ENCODE measurements at places on chromosomes 5 and 9.

- no peak for DNase-seq
These were observed 52.1 kb downstream of the CTNND2 start for GRCh38 chr5:11851965-11852716.

- no peak for DNase-seq
These were observed 682.4 kb downstream of the MAT2B start for GRCh38 chr5:164187785-164188184.

DNA sequence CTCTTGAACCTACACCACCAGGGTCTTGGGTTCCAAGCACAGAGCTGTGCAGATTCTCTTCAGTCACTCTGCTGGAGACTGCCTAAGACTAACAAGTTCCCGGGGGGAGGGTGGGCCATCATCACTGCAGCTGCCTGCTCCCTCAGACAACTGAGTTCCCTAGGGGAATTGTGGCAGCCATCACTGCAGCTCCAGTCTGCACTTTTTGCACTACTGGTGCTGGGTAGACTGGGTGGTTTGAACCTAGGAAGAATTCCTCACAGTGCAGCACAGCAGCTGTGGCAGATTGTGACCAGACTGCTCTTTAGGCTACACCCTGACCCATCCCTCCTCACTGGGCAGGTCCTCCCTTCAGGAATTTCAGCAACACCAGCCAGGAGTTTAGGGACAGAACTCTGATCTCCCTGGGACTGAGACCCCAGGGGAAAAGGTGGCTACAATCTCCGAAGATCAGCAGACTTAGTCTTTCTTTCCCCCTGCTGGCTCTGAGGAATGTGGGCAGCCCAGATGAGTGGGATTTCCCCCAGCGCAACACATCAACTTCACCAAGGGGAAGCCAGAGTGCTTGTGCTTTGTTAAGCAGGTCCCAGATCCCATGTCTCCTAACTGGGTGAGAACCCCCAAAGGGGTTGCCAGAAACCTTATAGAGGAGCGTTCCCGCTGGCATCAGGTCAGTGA, 30.9 kb upstream of the RGMB start:
- no peak for DNase-seq

- DNase-seq: peak; percentile 34
These were observed at the start of gene F2RL1 for GRCh38 chr5:76818844-76819831. Gene F2RL1, plus strand, starts transcription at chr5:76819030. Its CDS starts 153 bp downstream, at chr5:76819183.

DNA sequence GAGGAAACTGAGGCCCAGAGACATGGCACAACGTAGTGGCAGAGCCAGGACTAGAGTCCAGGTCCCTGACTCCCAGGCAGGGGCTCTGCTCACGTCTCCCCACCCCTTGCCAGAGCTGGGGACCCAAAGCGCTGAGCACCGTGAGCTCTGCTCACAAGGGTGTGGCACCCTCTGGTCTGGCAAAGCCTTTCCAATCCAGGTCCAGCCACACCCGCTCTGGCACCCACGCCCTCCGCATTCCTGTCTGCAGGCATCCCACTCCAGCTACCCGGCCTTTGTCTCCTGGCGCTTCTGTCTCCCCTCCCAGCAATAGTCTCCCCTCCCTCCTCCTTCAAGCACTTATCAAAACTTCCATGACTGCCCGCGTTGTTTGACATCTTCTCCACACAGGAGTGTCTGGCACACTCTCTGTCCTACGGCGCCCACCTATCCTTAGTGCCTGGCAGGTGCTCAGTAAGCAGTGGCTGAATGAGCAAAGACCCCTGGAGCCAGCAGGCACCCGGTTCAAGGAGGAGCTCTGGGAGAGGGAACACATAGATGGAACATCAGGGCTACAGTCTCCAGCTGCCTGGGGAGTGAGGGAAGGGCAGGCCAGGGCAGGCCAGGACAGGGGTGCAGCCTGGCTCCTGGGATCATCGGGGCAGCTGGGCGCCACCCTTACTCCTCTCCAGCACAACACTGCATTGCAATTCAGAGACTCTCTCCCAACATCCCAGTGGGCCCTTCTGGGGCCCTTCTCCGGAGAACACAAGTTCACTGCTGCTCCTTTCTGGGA, 12.0 kb downstream of the HIGD2A start:
- DNase-seq: no peak

Data from activated CD8-positive, alpha-beta memory T cell treated with anti-CD3 and anti-CD28 coated beads for 1 hour (primary cell).